Right renal pelvis (tissue), 4 donors: ENCODE measurements at places on chromosomes 13 and 19. TPM values are rescaled to one million over a fixed set of nuclear protein-coding genes. Genes with fewer than 3 reads are reported as not detected.

GRCh38 chr13:31898378-31899071, 133.0 kb upstream of the FRY start:
- DNase-seq = no peak

DNA sequence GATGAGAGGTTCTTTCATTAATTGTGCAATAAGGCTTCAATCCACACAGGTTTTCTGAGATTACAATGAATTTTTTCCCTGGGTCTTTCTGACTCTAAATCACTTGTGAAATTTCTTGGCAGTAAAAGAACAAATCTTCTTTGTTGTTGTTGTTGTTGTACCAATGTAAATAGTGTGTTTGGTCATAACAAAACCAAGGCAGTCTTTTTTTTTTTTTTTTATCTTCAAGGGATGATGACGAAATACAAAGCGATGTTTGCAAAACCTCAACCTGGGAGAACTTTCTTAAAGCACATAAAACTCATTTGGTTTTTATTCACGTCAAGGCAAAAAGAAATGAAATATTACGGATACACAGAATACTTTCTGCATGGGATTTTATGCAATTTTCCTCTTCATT, 462.0 kb downstream of the LIG4 start:
- no peak for DNase-seq

DNA sequence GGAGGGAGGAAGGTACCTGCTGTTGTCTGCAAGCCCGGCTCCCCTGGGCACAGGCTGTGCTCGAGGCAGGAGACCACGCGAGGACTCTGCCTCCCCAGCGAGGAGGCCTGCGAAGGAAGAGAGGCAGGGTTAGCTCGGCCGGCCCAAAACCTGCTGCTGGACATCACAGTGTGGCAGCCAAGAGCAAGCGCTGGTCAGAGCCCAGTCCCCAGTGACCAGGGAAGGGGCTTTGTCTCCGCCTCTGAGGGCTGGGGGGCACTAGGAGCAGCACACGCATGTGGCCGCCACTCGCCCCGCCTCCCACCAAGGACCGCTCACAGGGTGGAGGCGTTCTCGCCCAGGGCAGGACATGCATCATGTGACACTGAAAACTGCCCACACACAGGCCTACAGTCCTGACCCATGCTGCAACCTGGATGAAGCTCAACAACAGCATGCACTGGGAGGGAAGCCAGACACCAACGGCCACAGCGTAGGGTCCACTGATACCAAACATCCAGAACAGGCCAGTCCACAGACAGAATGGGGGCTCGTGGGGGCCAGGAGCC, 8.5 kb downstream of the MIER2 start:
- no peak for DNase-seq

The KLK3 gene
- polyA plus RNA-seq = 0.55 TPM

DNA sequence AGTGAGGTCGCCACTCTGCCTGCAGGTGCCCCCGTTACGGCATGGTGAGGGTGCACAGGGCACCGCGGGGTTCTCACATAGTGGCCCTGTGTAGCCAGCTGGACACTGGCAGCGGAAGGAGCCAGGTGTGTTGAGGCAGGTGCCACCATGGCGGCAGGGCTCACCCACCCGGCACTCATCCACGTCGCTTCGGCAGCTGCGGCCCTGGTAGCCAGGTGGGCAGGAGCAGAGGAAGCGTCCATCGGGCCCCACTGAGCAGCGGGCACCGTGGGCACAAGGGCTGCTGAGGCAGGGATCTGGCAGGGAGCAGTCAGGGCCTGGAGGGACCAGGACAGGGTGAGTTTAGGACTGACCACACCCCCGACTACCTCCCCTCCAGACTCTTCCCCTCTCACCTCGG, 8.8 kb downstream of the NOTCH3 start:
- DNase-seq = no peak

The DCT gene
- 0.27 TPM for polyA plus RNA-seq

The ANKLE1 gene
- 0.91 TPM for polyA plus RNA-seq

- DNase-seq = peak; percentile 35
Measured at GRCh38 chr13:42548731-42549551, 25.0 kb upstream of the TNFSF11 start.

The LIM2 gene
- polyA plus RNA-seq = 0.30 TPM

The KLK4 gene
- 0.22 TPM for polyA plus RNA-seq

The ZNF714 gene
- 16.4 TPM for polyA plus RNA-seq

DNA sequence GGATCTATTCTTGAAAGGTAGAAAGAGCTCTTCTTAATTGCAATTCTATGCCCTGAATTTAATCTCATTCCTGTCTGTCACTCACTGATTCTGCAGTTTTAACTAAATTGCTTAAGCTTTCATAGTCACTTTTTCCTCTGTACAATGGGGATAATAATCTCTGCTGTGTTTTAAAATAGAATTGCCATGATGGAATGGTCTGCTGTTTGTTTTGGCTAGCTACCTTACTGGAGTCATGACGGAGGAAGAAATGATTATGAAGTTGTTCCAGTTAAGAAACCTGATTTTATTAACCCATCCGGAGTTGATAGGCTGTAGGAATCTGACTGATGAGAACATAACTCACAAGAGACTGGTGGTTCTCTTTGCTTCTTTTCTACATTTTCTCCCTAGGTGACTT, 54.9 kb upstream of the ITM2B start:
- DNase-seq = no peak

GRCh38 chr13:103884101-103884723, 818.0 kb upstream of the SLC10A2 start:
- no peak for DNase-seq

DNA sequence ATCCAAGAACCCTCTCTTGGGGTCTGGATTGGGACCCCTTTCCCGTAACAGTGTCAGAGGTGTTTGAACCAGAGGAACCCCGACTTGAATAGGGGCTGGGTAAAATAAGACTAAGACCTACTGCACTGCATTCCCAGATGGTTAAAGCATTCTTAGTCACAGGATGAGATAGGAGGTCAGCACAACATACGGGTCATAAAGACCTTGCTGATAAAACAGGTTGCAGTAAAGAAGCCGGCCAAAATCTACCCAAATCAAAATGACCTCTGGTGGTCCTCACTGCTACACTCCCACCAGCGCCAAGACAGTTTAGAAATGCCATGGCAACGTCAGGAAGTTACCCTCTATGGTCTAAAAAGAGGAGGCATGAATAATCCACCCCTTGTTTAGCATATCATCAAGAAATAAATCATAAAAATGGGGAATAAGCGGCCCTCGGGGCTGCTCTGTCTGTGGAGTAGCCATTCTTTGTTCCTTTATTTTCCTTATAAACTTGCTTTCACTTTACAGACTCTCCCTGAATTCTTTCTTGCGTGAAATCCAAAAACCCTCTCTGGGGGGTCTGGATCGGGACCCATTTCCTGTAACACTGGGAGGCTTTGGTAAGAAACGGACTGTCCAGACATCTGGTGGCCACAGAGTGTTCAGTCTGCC, 4.4 kb upstream of the SIN3B start:
- DNase-seq = no peak

DNA sequence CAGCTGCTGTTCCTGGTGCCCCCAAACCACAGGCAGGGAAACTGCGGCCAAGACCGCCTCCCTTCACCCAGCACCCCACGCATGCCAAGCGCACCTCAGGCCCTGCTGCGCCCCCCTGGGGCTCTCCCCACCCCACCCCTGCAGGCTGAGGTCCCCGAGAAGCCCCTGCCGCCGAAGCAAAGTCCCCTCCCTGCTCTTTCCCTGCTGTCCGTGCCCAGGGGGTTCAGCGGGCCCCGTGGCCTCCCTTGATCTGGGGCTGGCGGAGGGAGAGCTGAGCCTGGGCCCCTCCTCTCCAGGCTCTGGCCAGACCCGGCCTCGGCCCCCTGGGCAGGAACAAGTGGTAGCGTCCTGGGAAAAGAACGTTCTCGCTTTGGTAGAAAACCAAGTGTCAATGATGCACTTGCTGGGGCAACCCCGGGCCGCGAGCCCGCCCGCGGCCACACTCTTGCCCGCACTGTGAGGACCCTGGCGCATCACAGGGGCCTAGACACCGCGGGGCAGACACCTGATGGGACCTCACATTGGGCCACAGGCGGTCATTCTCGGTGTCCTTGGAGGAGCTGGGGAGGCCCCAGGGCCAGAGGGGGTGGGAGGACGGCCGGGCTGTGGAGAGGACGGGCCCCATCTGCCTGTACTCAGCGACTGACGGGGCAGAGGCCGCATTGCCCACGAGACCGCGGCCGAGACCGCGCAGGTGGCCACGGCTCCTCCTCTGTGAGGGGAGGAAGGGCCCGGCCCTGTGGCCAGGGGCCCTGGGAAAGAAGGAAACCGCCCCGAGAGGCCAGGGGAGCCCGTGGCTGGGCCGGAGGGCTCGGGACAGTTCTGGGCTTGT, 29.0 kb downstream of the GPX4 start:
- no peak for DNase-seq

The TBC1D17 gene
- 51.4 TPM for polyA plus RNA-seq

The IL4I1 gene
- 3.0 TPM for polyA plus RNA-seq

- DNase-seq = no peak
Measured at GRCh38 chr19:1357531-1358109, 26.1 kb upstream of the NDUFS7 start.
